Upper lobe of right lung (tissue), 1 donor: ENCODE measurements at places on chromosomes 2 and 18. TPM values are rescaled to one million over a fixed set of nuclear protein-coding genes. Genes with fewer than 3 reads are reported as not detected.
A peak's percentile ranks its signal among the peaks of the same experiment; 100 is the strongest.

SEPTIN10 gene
- total RNA-seq, result 83.7 TPM

- no peak for DNase-seq
These were observed 11.1 kb upstream of the LOXHD1 start for GRCh38 chr18:46668135-46668534.

DNA sequence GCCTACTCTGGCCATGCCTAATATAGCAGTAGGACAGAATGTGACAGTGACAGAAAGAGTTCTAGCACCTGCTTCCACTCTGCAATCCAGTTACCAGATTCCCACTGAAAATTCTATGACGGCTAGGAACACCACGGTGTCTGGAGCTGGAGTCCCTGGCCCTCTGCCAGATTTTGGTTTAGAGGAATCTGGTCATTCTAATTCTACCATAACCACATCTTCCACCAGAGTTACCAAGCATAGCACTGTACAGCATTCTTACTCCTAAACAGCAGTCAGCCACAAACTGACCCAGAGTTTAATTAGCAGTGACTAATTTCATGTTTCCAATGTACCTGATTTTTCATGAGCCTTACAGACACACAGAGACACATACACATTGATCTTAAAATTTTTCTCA, 45.2 kb upstream of the TTR start:
- no peak for DNase-seq

ZSWIM2 gene
- total RNA-seq, result not detected

C2orf80 gene
- total RNA-seq, result not detected

RGPD3 gene
- 0.12 TPM for total RNA-seq

LRRTM4 gene
- 0.41 TPM for total RNA-seq

UGT1A3 gene
- total RNA-seq, result not detected

DNA sequence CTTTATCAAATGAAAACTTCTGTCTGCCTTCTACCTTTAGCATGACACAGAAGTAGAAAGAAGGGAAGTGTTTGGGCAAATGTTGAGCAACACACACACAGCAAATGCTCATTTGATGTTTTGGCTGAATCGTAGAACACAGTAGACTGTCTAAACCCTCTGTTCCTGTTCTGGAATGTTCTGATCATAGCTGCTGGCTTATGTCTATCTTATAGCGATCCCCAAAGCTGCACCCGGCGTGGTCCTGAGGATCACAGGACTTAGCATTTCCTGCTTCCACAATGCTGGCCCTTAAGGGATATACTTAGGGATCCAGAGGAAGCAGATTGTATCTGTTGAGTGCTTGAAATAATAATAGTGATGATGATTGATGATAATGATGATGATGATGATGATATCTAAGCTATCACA, 15.2 kb downstream of the GNLY start:
- DNase-seq, result no peak

ACTG2 gene
- total RNA-seq, result 37.9 TPM

- DNase-seq, result no peak
These were observed 221.0 kb upstream of the OSR1 start for GRCh38 chr2:19579461-19579860.

COPS7B gene
- 34.8 TPM for total RNA-seq

DNA sequence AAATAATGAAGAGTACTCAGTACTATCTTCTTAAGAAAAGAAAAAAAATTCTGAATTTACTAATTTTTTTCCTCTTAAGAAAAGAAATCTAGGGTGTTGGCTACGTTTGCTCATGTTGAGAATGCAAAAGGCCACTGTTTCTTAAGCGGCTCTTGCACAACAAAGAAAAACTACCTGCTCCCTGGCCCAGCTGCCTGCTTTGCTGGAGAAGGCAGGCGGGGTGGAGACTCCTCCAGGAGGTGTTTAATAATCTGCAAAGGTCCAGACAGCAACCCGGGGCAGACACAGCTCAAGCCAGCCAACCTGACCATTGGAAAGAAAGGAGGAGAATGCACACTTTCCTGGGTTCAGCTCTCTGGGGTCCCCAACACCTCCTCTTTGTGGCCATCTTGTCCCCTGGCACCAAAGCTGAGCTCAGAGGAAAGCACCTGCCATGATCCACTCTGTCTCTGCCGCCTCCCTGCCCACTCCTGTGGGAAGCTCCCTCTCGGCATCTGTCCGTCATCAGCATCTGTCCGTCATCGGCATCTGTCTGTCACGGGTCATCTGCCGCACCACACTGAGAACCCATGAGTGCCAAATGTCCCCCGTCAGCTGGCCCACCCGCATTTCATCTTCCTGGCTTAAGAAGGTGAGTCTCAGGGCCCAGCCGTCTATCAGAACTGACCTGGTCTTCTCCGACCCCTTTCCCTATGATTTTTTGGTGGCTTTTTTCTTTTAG, 11.9 kb downstream of the ZNF516 start:
- DNase-seq, result no peak

DNA sequence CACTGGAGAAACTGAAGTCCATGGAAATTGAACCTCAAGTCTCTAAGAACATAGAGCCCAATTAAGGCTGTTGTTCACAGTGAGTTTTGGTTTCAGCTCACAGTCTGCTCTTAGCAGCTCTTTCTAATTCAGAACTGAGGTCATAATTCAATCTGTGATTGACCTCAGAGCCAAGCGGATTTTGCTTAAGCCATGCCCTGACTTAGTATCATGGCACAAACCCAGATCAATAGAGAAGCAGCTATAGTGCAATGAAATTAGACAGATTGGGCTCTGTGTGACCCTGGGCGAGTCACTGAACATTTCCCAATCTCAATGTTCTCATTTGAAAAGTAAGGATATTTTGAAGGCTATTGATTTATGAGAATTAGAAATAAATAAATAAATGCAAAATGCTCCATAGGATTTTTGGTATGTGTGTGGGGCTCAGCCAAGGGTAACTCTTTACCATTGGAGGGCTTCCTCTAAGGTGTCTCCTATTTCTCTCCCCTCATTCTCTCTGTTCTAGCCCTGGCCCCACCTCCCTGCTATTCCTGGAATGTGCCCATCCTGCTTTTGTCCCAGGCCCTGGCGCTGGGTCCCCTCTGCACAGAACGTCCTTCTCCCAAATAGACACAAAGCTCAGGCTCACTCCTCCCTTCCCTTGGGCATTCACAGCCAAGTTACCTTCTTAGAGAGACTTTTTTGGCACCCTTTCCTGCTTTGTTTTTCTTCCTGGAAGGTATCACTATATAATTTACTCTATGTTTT, 239.6 kb downstream of the LPIN1 start:
- no peak for DNase-seq

DNA sequence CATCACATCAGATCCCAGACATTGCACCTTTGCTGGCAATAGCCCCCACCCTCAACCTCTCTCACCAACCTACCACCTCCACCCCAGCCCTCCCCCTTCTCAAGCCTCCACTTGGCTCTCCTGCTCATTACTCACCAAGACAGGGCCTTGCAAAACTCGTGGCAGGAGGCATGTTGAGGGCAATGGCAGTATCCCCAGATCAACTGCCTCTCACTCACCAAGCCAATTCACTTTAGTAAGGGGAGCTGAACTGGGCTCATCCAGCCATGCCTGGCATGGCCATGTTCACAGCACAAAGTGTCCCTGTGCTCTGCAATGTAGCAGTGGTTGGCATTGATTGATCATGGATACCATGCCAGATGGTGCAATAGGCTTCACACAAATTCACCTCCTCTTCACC, 46.3 kb upstream of the TEX51 start:
- DNase-seq, result no peak

GRCh38 chr2:219252570-219252899, 508 bp upstream of the TUBA4B start:
- no peak for DNase-seq

DNA sequence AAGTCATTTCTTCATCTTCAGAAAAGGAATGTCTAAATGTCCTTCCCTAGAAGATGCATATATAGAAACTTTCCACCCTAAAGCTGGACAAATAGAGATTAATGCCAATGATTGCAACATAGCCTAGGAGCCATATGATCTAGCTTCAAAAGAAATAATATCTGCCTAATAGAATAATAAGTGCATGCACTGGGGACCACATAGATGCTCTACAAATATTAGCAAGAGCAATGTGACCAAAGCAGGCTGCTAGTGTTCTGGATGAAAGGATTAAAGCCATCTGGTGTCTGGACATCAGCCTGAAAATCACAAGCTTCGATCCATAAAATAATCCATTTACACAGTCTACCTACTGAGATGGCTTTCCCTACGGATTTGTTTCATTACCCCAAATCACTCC, 280.1 kb upstream of the KLHL14 start:
- no peak for DNase-seq

- no peak for DNase-seq
These were observed 36.2 kb downstream of the NGEF start for GRCh38 chr2:232976666-232977437.

GRCh38 chr2:46041434-46041833, 255.8 kb upstream of the EPAS1 start:
- no peak for DNase-seq

- no peak for DNase-seq
These were observed 55.7 kb downstream of the RND3 start for GRCh38 chr2:150431561-150432311.

GRCh38 chr2:181234487-181234891, 222.7 kb upstream of the ITGA4 start:
- DNase-seq, result no peak

DNA sequence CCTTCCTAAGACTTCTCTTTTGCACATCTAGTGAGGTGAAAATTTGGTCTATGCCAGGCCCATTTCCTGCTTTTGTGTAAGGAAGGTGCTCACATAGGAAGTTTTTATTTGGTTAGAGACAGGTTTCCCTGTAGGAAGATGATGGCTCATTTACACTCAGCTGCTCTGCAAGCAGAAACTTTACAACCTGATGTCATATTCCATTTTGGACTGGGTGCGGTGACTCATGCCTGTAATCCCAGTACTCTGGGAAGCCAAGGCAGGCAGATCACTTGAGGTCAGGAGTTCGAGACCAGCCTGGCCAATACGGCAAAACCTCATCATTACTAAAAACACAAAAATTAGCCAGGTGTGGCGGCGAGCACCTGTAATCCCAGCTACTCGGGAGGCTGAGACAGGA, 35.8 kb downstream of the CASP10 start:
- DNase-seq, result no peak

ITPRIPL1 gene
- 1.3 TPM for total RNA-seq

C2orf81 gene
- total RNA-seq, result 2.1 TPM

RBM45 gene
- total RNA-seq, result 11.3 TPM

DNA sequence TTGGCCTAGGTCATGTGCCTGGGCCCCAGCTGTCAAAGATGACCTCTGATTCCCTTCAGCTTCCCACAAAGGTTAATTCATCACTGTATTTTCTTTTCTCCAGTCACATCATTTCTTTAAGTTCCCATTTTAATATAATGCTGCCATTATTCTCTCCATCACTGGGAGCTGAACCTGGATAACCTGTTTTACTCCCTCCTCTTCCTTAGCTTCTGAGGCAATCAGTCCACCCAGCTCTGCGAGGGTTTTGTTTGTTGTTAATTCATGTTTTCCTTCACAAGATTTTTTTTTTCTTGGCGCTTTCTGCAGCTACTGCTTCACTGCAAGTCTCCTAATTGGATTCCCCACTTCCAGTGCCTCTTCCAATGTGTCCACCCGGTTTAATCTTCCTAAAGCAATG, 5.1 kb upstream of the EML4 start:
- no peak for DNase-seq

DNA sequence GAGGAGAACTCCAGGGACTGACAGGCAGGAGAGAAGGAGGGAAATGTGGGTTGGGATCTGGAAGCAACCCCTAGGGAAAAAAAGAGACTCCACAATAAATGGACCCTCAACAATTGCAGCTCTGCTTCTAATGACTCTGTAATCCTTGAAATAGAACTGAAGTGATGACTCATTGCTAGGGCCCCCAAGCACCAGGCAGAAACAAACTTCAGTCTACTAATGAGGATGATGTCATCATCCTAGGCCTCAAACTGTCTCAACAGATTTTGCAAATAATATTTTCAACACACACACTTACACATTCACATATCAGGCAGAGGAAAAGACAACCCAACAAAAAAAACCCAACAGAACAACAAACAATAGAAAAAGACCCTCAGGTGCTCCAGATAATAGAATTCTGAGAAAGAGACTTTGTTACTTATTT, 143.3 kb downstream of the HDAC4 start:
- DNase-seq, result no peak

DNA sequence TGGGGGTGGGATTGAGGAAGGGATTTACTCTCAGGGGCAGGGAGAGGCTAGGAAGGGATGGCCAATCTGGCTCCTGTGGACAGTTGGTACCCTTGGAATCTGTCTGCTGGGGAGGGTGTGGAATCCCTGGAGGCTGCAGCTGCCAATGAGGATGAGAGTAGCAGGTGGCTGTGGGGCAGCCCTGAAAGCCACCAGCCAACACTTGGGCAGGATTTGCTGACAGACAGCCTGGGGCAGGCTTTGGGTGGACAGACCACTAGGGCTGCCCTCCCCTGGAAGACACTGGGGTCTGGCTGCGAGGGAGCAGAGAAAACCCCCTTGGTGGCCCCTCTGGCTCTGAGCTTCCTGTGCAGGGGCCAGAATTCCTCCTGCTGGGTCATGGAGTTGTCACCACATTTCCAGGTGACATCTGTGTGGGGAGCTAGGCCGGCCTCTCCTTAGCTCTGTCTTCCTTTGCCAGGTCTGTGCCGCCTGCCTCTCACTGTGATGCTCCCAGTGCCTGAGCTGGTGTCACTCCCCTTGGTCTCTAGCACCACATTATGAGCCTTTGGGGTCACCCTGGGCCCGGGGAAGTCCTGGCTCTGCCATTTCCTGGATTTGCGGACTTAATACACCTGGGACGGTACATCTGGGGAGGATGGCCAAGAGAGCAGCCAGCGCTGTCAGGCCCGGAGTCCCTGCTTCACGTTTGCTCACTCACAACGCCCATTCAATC, 13.4 kb upstream of the ARHGEF4 start:
- peak; percentile 36 for DNase-seq

- no peak for DNase-seq
These were observed 5.1 kb downstream of the TXNL4A start for GRCh38 chr18:79983253-79983652.

DOK6 gene
- total RNA-seq, result 5.9 TPM

- DNase-seq, result no peak
These were observed 1368.4 kb upstream of the CELF4 start for GRCh38 chr18:38933910-38934510.

GRCh38 chr2:24501813-24502212, 10.8 kb downstream of the NCOA1 start:
- no peak for DNase-seq

DNA sequence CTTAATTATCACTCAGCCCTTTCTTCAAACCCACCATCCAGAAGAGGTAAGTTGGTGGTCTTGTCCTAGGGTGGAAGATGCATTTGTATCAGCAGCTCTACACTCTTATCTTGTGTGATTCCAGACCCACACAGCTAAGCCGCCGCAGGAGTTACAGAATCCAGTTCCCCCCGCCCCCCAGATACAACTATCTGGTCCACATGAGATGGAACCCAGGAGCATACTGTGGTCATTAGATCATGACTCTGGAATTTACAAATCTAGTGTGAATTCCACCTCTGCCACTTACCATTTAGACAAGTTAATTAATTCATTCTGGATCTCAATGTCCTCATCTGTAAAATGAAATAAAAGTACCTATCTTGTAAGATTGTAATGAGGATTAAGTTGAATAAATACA, 486.4 kb downstream of the BCL11A start:
- no peak for DNase-seq

GRCh38 chr2:172107690-172108586, 5.2 kb upstream of the DLX2 start:
- DNase-seq, result no peak

FOXD4L1 gene
- total RNA-seq, result 0.78 TPM

GRCh38 chr2:197059477-197059876, 133.0 kb upstream of the PGAP1 start:
- no peak for DNase-seq

FLACC1 gene
- total RNA-seq, result 3.6 TPM

GRCh38 chr18:48917579-48918517, 32.9 kb downstream of the SMAD7 start:
- DNase-seq, result peak; percentile 63

FAHD2A gene
- total RNA-seq, result 22.8 TPM

- no peak for DNase-seq
These were observed 183.7 kb downstream of the GFPT1 start for GRCh38 chr2:69203166-69203985.
